ENCODE measurements at places on chromosomes 7 and 10.

- DNase-seq = no peak
These were observed 155.2 kb upstream of the PPP2R2D start for GRCh38 chr10:131745591-131745990.

DNA sequence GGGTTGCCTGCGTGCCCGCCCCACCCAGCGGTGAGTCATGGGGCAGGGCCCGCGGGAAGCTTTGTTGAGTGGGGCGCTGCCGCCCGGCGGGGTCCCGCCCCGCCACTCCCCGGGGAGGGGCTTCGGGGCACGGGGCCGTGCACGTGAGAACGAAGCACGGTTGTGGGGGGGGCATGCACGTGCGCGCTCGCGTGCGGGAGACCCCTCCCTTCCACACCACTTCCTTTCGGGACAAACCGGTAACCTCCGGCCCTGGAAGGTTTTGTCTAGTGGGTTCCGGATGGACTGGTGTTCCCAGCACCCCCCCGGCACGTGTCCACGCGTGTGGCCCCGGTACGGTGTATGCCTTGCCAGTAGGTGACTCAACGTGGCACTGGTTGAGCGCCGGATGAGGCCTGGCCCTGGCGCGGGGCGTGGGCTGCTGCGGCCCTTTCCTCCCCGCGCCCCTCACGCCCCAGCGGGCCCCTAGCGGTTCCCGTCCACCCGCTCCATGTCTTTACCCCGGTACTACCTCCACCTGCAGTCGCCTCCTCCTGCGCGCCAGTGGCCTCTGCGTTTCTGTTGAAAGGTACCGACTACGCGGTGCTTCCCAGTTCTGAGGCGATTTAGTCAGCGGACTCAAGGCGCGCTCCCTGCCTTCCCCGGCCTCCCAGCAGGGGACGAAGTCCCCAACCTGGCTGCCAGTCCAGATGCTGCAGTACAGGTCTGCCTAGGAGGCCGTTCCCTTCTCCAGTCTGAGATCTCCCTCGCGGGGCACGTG lies 3.1 kb downstream of the ADIRF start:
- DNase-seq = peak; percentile 85

GRCh38 chr7:134443396-134444070 lies 15.4 kb downstream of the AKR1B1 start:
- no peak for DNase-seq

GRCh38 chr10:7351894-7352293 lies 58.9 kb downstream of the SFMBT2 start:
- no peak for DNase-seq

DNA sequence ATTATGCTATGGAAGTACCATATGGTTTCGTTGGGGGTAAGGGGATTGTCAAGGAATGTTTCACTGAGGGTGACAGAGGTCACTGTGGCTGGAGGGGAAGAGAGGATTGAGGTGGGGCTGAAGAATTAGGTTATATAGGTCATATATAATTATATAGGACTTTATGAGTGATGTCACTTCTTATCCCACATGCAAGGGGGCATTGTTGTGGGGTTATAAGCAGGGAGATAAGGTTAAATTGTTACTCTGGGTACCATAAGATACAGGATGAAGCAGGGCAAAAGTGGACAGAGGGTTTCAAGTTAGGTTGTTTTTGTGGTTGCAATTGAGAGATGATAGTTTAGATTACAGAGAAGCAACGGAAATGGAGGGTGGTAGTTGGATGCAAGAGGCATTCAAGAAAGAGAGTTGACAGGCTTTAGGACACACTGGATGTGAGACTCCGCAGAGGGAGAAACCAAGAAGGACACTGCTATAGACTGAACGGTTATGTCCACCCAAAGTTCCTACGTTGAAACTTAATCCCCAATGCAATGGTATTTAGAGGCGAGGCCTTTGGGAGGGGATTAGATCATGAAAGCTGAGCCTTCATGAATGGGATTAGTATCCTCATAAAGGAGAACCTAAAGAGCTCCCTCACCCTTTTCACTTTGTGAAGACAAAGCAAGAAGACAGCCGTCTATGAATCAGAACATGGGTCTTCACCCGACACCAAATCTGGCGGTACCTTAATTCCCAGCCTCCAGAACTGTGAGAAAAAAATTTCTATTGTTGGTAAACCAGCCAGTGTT lies 7.0 kb upstream of the PRR15 start:
- no peak for DNase-seq

DNA sequence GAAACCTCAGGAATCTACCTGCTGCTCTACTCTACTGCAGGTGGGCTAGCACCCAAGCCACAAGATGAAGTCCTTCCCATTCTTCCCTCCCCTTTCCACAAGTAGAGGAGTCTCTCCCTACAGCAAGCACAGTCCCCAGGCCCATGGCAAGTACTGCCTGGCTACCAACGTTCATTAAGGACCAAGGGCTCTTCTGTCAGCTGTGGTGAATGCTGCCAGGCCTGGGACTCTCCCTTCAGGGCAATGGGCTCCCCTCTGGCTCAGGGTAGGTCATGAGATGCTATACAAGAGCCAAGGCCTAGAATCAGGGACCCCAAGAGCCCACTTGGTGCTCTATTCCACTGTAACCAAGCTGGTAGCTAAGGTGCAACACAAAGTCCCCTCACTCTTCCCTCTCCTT lies 39.8 kb downstream of the SNX13 start:
- no peak for DNase-seq

DNA sequence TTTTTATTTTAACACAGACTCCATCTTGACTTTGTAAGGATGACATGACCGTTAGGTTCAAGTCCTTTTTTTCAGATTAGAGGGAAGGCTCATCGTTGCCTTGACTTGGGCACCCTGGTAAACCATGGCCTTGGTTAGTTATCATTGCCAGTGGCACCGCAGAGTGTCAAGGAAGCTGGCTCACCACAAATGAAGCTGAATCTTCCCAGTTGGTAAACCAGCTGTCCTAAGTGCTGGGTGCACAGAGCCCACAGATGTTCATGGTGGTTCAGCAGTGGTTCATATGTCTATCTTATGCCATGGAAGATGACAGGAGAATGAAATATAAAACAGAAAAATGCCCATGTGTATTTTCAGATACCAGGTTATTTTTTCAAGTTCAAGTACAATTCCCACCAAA lies 273.6 kb downstream of the PLXDC2 start:
- DNase-seq = peak; percentile 5

GRCh38 chr10:117409549-117410305 lies 34.5 kb upstream of the PDZD8 start:
- DNase-seq = no peak

GRCh38 chr7:29285444-29285793 lies 90.8 kb downstream of the CHN2 start:
- peak; percentile 97 for DNase-seq

DNA sequence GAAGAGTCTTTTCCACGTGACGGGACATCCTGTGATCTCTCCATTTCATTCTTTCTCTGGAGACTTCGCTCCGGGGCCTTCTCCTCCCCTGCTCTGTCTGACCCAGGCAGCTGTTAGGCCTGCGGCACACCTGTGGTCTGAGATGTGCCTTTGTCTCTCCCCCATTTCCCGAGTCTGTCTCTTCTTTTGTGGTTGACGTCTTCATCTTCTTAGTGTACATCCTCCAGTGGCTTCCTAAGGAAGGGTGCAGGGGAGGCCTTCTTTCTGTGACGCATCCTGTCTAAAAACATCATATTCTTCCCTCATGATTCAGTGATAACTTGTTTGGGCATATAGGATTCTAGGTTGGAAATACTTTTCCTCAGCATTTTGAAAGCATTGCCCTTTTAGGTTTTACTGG lies 17.2 kb upstream of the ATP6V0E2 start:
- DNase-seq = no peak

- no peak for DNase-seq
These were observed 72.4 kb upstream of the KDM7A start for GRCh38 chr7:140249036-140249806.

- no peak for DNase-seq
These were observed 20.9 kb downstream of the RAMP3 start for GRCh38 chr7:45178241-45179225.

- peak; percentile 25 for DNase-seq
These were observed 44.2 kb downstream of the RAB11FIP2 start for GRCh38 chr10:118002581-118002980.

DNA sequence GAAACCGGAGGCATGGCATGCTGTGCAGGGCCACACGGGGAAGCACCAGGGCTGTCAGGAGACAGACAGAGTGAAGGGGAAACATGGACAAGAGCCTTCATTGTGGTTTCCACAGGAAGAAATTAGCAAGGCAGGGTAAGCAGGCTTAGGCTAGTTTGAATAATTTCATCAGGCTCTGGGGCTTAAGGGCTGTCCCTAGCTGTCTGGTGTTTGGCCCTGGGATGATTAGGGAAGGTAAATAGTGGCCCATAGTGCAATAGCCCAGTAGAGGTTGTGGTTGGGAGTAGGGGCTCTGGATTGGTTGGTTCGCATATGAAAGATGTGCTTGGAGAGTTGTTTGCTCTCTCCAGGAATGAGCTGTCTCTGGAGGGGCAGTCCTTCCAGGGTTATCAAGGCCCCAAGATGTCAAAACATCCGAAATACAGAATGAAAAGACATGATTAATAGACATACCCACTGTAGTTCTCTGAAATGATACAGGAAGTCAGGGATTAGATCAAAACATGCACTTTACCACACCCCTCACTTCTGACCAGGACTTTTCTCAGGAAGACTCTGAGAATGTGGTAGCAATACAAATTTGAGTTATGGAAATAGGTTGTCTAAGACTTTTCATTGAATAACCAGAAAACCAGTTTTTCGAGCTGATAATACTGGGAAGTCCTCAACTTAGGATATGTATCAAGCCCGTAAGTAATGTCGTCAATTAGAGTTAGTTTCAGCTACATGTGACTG lies 224.9 kb upstream of the NFE2L3 start:
- no peak for DNase-seq

GRCh38 chr10:100469756-100470155 lies 6.9 kb downstream of the WNT8B start:
- DNase-seq = no peak

DNA sequence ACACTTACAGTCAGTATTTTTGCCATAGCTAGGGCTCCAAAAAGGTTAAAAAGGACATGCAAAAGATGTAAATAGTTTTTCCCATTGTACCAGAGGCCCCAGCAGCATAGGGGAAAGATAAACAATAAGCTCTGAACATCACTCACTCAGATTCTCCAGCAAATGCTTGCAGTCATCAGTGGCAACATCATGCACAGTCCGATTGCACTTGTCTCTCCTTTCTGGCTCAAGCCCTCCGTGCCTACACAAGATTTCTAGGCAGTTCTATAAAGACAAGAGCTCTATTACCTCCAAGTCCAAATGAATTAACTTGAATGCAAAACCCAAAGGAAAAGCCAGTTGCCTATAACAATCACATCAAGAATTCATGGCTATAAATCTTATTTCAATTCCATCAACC lies 106.3 kb downstream of the CTTNBP2 start:
- no peak for DNase-seq

- no peak for DNase-seq
These were observed 86.7 kb downstream of the KLF6 start for GRCh38 chr10:3698312-3698711.

DNA sequence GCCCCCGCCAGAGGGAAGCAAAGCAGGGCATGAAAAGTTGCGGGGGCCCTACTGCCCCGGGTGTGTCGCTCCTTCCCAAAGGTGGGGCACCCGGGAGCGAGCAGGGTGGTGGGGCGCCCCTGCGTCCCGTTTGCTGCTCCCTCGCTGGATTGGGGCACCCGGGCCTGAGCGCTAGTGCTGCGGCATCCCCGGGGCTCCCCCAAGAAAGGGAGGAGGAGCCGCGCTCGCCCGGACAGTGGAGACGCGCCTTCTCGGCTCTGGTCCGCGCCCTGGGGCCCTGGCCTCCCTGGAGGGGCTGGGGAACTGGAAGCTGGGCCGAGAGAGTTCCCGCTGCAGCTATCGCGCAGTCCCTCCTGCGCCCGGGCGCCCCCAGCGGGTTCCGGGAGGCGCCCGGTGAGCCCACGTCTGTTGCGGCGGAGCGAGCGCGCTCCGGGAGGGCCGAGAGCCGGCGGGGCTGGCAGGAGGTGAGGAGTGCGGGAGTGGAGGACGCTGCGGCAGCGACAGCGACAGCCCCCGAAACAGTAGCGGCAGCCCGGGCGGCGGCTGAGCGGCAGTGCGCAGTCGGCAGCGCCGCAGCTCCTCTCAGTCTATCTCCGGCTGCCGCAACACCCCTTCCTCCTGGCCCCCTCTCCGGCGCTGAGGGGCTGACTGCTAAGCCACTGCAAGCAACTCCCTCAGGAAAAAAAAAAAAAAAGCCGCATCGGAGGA lies 504 bp upstream of the BMPER start:
- DNase-seq = peak; percentile 70

DNA sequence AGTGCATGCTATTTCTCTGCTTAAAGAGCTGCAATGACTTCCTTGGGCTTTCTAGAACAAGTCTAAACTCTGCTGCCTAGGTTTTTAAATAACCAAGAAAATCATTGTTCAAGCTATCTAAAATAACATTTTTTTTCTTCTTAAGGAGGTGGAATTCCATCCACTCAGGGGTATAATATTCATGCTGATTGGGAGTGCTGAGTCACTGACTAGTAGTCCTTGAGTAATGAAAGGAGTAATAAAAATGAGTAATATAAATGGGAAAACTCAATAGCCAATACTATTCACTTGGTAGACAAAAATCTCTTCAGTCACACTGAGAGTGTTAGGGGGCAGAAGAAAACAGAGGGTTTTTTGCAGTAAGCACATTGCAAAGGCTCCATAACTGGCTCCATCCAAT lies 72.0 kb downstream of the GFRA1 start:
- DNase-seq = no peak

DNA sequence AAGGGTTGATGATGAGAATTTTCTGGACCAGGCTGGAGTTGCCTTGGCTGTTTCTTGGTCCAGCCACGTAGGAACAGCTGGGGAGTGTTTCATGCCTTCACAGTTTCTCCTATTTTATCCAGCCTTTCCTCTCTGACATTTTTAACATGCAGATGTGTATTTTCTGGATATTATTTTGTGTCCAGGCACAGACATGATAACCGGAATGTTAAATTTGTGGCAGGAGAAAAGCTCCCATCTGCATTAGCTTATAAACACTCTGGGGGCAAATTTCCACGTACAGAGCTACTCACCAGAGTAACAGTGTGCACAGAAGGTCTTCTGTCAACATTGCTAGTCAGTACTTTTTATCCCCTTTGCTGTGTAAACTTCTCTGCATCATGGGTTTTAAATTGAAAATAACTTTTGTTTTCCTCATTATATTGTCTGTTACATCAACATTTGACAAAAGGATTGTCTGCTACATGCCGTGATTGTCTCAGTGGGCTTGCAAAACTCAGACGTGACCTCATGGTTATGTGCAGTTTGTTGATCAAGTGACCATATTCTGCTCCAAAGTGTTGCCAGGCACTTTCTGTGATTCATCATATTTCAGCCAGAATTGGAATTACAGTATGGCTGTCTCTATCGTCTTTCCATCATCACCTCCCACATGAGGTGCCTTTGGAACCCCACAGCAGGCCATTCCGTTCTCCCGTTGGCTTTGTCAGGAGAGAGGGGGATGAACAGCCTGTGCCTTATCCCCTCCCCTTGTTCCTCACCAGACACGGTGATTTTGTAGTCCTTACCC lies 41.4 kb downstream of the INSYN2A start:
- DNase-seq = peak; percentile 65

GRCh38 chr7:114656466-114656865 lies 241.9 kb downstream of the FOXP2 start:
- DNase-seq = no peak

- DNase-seq = no peak
These were observed 136.6 kb upstream of the CCDC6 start for GRCh38 chr10:60042914-60043313.
